Smooth muscle cell of the umbilical artery (primary cell): ENCODE measurements at places on chromosomes 2 and 18. TPM values are rescaled to one million over a fixed set of nuclear protein-coding genes. Genes with fewer than 3 reads are reported as not detected.

AQP12B gene
- total RNA-seq = not detected in 2 replicates

SLC14A1 gene
- 30.9 and 135 TPM in 2 replicates for total RNA-seq

CFAP65 gene
- not detected in 2 replicates for total RNA-seq

NDUFAF7 gene
- 17.5 and 18.3 TPM in 2 replicates for total RNA-seq

RASGRP3 gene
- total RNA-seq = 0.69 and 1.8 TPM in 2 replicates

GPAT2 gene
- 2.7 and 11.0 TPM in 2 replicates for total RNA-seq

MTERF4 gene
- total RNA-seq = 32.6 and 33.9 TPM in 2 replicates

C2orf72 gene
- total RNA-seq = 1.1 and 1.2 TPM in 2 replicates

LRRTM4 gene
- total RNA-seq = under 0.01 TPM in 1 of 2 replicates, not detected in the other

FBXO41 gene
- total RNA-seq = 1.8 and 2.4 TPM in 2 replicates

MAP3K19 gene
- total RNA-seq = not detected in 2 replicates

MRPL30 gene
- total RNA-seq = 33.9 and 36.1 TPM in 2 replicates

IL1RN gene
- not detected in 2 replicates for total RNA-seq

CNNM3 gene
- total RNA-seq = 6.5 and 8.4 TPM in 2 replicates

DPYSL5 gene
- total RNA-seq = not detected in 2 replicates

TOGARAM2 gene
- 0.09 TPM in 1 of 2 replicates, not detected in the other for total RNA-seq

RGPD3 gene
- total RNA-seq = 0.30 and 0.37 TPM in 2 replicates
